Endodermal cell (in vitro differentiated cells): ENCODE measurements at places on chromosomes 13 and 19. TPM values are rescaled to one million over a fixed set of nuclear protein-coding genes. Genes with fewer than 3 reads are reported as not detected.

The KLK5 gene
- total RNA-seq, result not detected in 2 replicates

The NFIX gene
- total RNA-seq, result 0.40 to 7.3 TPM (median 0.48 TPM) in 3 replicates

The CYP2A6 gene
- total RNA-seq, result not detected in 3 replicates

The OR10H1 gene
- total RNA-seq, result 0.05 and 0.09 TPM in 2 replicates

The YJEFN3 gene
- total RNA-seq, result 12.6 and 13.3 TPM in 2 replicates

The ANGPTL8 gene
- not detected in 3 replicates for total RNA-seq

The RAB4B gene
- total RNA-seq, result 34.1 to 39.5 TPM (median 35.1 TPM) in 3 replicates

The BICRA gene
- total RNA-seq, result 21.1 to 30.6 TPM (median 30.0 TPM) in 3 replicates

The PSG5 gene
- not detected in 3 replicates for total RNA-seq

The CCDC70 gene
- not detected in 2 replicates for total RNA-seq

The ZNF493 gene
- total RNA-seq, result 19.9 to 25.9 TPM (median 23.4 TPM) in 3 replicates

The TNNI3 gene
- 9.2 and 9.8 TPM in 2 replicates for total RNA-seq

The ZNF835 gene
- total RNA-seq, result 0.13 to 0.69 TPM in 2 of 3 replicates, not detected in the other

The FCAR gene
- total RNA-seq, result not detected in 3 replicates

The INSR gene
- 26.3 and 31.5 TPM in 2 replicates for total RNA-seq

The FLT3LG gene
- 0.75 and 0.81 TPM in 2 replicates for total RNA-seq

The USHBP1 gene
- total RNA-seq, result 3.8 and 4.1 TPM in 2 replicates

The ZNF460 gene
- total RNA-seq, result 54.1 and 63.9 TPM in 2 replicates

The ZNF99 gene
- total RNA-seq, result not detected in 3 replicates

The RASAL3 gene
- total RNA-seq, result not detected in 2 replicates

The ZNF565 gene
- 1.6 to 2.4 TPM (median 1.9 TPM) in 3 replicates for total RNA-seq

The CUL4A gene
- total RNA-seq, result 92.9 to 105 TPM (median 93.3 TPM) in 3 replicates

The ZNF610 gene
- total RNA-seq, result 7.0 to 12.0 TPM (median 8.1 TPM) in 3 replicates

The TEX29 gene
- 0.69 to 2.0 TPM in 2 of 3 replicates, not detected in the other for total RNA-seq
